Motor neuron (in vitro differentiated cells): ENCODE measurements at places on chromosomes 11 and 22. TPM values are rescaled to one million over a fixed set of nuclear protein-coding genes. Genes with fewer than 3 reads are reported as not detected.

DNA sequence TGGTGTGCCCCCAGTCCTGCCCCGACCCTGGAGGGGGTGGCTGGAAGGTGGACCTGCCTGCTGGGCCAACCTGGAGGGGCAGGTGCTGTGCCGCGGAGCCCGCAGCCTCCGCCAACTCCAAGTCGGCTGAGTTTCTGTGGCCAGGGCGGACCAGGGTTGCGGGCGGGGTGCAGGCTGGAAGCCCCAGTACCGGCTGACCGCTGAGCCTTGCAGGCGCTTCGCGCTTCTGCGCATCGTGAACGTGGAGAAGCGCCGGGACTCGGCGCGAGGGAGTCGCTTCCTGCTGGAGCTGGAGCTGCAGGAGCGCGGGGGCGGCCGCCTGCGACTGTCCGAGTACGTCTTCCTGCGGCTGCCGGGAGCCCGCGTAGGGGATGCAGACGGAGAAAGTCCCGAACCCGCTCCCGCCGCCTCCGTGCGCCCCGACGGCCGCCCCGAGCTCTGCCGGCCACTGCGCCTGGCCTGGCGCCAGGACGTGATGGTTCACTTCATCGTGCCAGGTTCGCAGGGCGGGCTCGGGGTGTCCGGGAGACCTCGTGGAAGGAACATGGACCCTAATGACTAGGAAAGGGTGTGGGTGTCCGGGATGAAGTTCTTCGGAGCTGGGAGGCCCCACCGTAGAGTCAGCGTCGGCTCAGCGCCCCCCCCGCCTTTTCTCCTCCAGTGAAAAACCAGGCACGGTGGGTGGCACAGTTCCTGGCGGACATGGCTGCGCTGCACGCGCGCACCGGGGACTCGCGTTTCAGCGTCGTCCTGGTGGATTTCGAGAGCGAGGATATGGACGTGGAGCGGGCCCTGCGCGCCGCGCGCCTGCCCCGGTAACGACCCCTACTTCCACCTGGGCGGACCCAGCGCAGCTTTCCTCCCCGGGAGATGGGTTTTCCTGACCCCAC, 10.2 kb downstream of the B4GALNT4 start:
- ATAC-seq, result no peak

DNA sequence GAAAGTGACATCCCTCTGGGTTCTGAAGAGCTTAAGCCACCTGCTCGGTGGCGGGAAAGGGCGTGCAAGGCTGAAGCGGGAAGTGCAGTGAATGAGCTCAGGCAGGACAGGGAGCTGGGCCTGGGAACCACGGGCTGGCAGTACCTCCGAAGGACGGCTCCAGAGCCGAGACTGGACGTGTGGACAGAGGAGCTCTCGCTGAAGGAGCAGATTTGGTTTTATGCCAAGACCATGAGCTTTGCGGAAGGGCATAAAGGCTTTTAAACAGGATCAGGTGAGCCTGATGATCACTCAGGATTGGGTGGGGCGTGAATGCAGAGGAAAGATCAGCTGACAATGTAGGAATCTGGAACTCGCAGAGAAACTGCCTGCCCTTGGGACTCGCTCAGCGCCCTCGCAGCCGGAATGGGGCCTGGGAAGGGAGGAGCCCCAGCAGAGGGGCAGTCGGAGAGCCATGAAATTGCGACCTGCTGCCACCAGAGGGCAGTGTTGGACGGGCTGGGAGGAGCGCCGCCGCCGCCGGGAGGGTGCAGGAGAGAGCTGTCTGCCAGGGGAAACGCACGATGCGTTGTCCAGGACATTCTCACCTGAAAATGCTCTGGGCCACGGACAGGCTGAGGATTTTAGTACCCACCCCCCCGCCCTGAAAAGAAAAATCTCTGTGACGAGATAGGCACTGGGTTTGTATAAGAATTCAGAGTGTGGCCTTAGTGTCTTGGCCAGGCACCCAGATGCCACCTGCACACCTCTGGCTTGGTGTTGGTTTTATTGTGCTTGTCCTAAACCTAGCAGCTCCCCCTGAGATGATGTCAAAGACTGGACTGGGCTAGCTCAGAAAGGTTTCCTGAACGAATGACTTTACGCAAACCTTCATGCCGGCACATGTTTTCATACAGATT, 324.4 kb downstream of the NTM start:
- ATAC-seq, result peak; percentile 73

- ATAC-seq, result no peak
Observed at GRCh38 chr11:11567936-11568650, 53.7 kb downstream of the GALNT18 start.

GRCh38 chr11:78901831-78902230, 327.2 kb upstream of the NARS2 start:
- no peak for ATAC-seq

Gene BIK
- total RNA-seq, result 1.2 and 1.9 TPM in 2 replicates
